ENCODE measurements at places on chromosomes 4 and X.

- DNase-seq = no peak
These were observed 381.9 kb downstream of the GRXCR1 start for GRCh38 chr4:43274376-43274775.

GRCh38 chr4:21013501-21013900 lies 313.2 kb downstream of the PACRGL start:
- DNase-seq = no peak

DNA sequence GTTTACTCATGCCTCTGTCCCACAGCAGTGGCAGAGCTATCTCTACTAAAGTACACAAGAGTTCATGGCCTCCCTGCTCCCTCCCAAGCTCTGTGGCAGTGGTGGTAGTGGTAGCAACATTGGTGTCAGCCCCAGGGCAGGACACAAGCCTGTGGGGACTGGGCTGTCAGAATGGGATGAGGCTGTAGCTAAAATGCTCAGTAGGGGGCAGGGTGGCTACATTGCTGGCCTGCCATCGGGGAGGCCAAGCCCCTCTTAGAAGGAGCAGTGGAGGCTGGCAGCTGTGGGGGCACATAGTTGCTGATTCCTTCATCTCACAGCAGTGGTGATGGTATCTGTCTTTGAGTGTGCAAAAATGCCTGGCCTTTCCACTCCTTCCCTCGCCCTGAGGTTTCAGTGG lies 461.7 kb downstream of the PCDH18 start:
- DNase-seq = no peak

- DNase-seq = no peak
These were observed 3.7 kb downstream of the CRMP1 start for GRCh38 chr4:5889002-5889696.

GRCh38 chr4:156779042-156779441 lies 192.6 kb downstream of the PDGFC start:
- DNase-seq = no peak

- no peak for DNase-seq
These were observed 337 bp downstream of the STIM2 start for GRCh38 chr4:26860922-26861433.

GRCh38 chrX:12811658-12812057 lies 20.4 kb downstream of the PRPS2 start:
- DNase-seq = no peak

GRCh38 chrX:64229154-64229553 lies 1.3 kb downstream of the ASB12 start:
- DNase-seq = no peak

GRCh38 chr4:150609131-150609530 lies 27.2 kb downstream of the MAB21L2 start:
- DNase-seq = no peak

- DNase-seq = no peak
These were observed 46.4 kb downstream of the FHL1 start for GRCh38 chrX:136193771-136194170.

DNA sequence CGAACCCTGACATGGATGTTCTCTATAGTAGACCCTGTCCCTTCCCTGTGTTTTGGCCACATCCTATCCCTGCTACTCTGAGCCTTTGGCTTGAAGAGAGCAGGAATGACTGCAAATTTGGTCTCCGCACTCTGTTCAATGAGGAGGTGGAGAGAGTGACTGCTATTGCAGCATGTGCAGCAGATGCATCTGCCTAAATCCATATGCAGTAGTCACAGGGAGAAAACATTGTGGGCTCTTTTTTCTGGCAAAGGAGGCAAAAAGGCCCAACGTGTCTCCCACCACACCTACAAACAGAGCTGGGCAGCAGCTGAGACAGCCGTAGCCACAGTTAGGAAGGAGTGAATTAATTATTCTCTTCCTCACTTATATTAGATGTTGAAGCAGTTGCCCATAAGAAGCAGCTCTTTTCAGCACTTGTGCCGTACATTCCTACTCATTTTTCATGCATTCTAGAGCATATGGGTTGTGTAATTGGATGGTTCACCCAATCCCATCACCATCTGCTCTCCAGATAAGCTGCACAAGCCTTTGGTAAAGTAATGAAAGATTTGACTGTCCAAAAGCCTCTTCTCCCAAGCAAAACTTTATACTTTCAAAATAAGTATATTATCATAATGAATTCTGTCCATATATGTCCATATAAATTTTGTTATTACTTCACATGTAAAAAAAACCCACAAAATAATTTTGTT lies 147.9 kb upstream of the FAM47A start:
- no peak for DNase-seq

DNA sequence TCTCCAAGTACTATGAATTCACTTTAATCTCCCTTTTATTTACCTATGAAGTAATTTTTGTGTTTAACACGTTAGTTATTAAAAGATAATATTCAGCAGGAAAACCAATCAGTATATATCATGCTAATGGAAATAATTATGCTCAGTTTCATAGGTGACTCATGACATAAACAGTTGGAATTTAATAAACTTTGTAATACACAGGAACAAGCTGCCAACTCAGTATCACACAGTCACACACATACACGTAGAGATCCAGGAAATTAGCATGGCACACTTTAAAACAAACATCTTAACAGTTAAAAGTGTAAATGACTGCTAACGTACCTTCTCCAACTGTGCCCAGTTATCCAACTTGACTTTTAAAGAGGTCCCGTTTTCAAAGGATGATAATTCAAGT lies 2.3 kb downstream of the SPATA4 start:
- DNase-seq = no peak

GRCh38 chrX:137479386-137479785 lies 86.5 kb upstream of the ZIC3 start:
- no peak for DNase-seq

GRCh38 chr4:88803600-88804096 lies 106.0 kb upstream of the NAP1L5 start:
- DNase-seq = peak; percentile 19

DNA sequence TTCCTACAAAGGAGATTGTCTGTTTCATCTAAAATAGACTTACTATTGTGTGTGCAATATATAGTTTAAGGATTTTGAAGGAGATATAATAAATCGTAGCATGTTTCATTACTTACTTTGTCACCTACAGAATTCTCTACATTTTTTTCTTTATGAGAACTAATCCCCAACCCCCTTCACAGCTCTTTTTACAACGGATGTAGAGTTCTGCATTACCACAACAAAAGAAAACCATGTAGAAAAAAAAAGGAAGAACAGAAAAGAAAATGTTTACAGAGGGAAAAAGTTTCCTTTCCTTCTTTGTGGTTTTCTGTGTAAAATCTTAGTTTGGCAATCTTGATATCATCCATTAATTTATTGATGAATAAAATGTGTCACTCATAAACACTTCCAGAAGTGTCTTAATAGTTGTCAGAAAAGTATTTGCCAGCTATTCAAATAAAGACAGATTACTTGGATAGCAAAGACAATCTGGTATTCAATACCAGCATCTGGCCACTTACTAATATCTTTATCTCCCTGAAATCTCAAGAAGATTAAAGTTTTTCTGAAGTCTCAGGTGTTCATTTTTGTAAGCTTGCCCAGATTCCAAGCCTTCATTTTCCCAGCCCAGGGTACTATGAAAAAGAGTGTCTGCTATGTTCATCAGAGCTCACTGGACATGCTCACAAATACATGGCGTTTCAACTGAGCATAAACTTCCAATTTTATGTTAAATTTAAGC lies 806.8 kb downstream of the PCDH19 start:
- DNase-seq = no peak

GRCh38 chrX:46686003-46686645 lies 72.8 kb downstream of the SLC9A7 start:
- DNase-seq = peak; percentile 9

DNA sequence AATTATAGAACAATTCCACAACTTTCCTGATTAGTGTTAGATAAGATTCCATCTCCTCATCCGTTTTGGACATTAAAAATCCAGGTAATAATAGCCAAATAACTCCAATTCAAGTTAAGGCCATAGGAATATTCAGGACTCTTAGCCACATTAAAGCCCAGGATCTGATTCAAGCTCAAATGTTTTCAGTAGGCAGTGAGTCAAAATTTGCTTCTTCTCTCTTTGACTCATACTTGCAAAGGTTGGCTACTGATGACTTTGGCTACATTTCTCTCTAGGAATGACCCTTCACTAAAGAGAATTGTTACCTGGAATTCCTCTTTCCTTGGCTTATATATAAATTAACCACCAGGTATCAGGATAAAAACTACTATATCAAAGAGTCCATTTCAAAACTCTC lies 354.9 kb upstream of the HS3ST1 start:
- no peak for DNase-seq

DNA sequence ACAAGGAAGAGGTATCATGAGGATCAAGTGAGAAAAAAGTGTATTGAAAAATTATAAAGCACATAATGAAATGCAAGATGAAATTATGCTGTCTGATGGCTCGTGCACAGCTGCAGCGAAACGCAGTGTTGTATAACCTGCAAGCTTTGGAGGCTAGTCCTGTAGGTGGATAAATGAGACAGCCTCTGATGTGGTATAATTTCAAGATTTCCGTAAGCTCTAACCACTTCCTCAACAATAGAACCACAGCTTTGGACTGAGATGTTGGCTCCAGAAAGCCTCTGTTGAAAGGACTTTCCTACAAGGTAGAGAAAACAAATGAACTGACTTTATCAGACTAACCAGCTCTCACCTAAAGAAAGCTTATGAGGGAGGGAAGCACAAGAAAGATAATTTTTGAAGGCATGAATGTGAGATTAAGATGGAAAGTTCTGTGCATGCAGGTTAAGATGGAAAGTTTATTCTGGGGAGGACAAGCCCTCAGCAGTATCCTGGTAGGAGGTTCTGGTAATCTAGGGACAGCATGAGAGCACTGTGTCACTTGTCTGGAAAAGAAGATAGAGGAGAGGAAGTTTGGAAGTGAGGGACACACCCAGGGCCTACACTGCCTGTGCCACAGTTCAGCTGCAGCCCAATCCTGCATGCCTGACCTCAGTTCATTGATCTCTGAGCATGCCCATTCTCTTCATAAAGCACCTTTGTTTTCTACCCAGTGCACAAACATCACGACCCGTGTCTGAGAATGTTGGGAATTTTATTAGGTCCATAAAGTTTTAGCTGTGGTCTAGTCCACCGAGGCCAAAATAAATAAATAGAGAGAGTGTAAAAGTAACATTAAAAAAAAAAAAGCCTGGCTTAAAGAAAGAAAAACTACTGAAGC lies 161.5 kb upstream of the SFRP2 start:
- DNase-seq = peak; percentile 83

- DNase-seq = no peak
These were observed 140.9 kb upstream of the KLF3 start for GRCh38 chr4:38523054-38523453.

- no peak for DNase-seq
These were observed 575 bp downstream of the TREX2 start for GRCh38 chrX:153445106-153445855.

DNA sequence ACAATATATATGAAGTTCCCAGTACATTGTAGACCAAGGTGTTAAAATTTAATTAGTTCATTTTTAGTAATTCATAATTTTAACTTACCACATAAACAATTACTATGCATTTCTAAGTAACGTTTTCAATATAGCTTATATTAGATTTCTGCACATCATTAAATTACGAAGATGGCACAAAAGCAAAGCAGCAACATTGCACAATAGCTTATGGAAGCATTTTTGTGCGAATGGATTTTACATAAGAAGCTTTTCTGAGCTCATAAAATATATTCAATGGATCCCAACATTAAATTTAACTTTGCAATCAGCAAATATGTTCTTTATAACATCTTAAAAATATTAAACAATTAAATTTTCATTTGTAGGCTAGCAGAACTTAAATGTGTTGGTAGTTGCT lies 875.4 kb downstream of the ADGRL3 start:
- DNase-seq = no peak

- no peak for DNase-seq
These were observed 183.6 kb upstream of the ARSJ start for GRCh38 chr4:114163051-114163450.

DNA sequence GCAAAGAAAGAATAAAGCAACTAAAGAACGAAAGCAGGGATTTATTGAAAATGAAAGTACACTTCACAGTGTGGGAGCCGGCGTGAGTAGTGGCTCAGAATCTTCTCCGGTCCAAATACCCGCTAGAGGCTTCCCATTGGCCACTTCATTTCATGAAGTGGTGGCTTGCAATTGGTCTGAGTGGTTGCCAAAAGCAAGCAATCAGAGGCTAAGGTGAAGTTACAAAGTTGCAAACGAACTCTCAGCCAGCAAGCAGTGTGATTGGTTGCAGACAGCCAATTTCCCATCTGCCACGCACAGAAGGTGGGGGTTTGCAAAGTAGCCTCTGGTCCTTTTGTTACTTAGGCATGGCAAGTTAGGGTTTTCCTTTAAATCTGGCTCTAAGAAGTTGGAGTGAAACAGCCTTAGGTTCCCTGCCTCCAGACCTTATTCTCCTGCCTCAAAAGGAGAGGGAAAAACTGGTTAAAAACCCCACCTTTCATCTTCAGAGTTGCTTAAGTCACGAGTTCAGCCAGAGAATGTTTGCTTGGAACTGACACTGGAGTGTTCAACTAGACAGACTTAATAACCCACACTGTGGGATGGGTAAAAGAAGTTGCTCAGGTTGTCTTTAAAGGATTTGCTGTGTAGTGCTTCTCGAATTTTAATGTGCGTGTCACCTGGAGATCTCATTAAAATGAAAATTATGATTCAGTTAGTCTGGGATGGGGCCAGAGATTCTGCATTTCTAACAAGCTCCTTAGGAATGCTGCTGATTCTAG lies 6.9 kb upstream of the CLOCK start:
- DNase-seq = no peak

GRCh38 chr4:11182586-11183355 lies 245.9 kb downstream of the HS3ST1 start:
- DNase-seq = no peak

DNA sequence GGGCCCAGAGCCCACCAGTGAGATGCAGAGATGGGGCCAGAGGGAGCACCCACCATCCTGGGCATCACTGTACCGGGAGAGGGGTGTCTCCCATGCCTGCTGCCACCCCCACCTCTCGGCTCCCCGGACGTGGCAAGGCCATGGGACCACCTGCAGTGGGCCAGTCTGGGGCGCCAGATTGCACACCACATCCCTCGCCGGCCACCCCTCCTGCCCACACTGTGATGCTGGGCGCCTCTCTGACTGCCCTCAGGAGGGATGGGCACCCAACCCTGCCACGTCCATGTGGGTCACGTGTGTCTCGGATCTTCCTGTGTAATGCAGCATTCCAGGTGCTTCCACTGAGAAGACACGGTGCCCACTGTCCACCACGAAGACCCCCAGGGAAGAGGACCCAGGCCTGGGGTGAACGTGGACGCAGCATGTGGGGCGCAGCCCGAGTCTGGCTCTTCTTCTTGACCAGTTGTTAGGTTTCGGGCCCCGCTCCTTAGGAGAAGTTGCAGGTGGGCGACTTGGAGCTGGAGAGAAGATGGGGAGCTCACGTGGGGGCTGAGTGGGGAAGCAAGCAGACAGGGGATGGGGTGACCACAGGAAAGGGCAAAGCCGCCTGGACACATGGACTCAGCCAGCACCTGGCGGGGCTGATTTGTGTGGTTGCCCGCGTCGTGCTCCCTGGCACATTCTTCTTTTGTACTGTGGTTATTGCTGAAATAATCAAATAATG lies 47.7 kb downstream of the ZFYVE28 start:
- DNase-seq = no peak

GRCh38 chr4:113436360-113436759 lies 325.2 kb downstream of the CAMK2D start:
- DNase-seq = peak; percentile 13

- DNase-seq = no peak
These were observed 129.2 kb downstream of the KLHL13 start for GRCh38 chrX:117987373-117987772.

GRCh38 chr4:118814891-118815290 lies 21.0 kb downstream of the SEC24D start:
- DNase-seq = no peak

Data from SW480 (cell line).